ENCODE measurements at places on chromosomes 3 and 15. TPM values are rescaled to one million over a fixed set of nuclear protein-coding genes. Genes with fewer than 3 reads are reported as not detected.
A peak's percentile ranks its signal among the peaks of the same experiment; 100 is the strongest.

Gene GOLGA8S
- under 0.01 TPM for total RNA-seq

Gene TGM4
- total RNA-seq: under 0.01 TPM

Gene LAMB2
- 213 TPM for total RNA-seq

GRCh38 chr15:88637436-88637835 is 1.4 kb upstream of the ISG20 start:
- DNase-seq: no peak

- peak; percentile 79 for DNase-seq
These were observed 79.4 kb upstream of the ATP11B start for GRCh38 chr3:182713743-182714517.

GRCh38 chr3:45560281-45560971 is 34.1 kb upstream of the LIMD1 start:
- DNase-seq: peak; percentile 42

DNA sequence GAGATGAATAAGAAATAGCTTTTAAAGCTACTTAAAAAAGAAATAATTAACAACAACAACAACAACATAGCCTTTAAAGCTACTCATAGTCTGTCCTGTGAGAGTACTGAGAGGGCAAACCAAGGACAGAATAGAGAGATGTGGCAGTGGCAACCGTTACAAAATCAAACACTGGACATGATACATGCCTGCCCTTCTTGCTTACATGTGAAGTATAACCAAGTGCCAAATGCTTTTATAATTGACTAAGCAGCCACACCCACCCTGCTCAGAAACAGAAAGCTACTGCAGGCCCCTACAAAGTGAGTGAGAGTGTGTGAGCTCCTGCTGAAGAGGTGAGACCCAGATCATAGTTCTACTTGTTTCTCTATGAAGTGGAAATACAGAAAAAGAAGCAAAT is 38.4 kb downstream of the NDUFB4 start:
- no peak for DNase-seq

GRCh38 chr3:66457252-66457651 is 43.6 kb downstream of the LRIG1 start:
- no peak for DNase-seq

All from IMR-90 (cell line).